ENCODE measurements at places on chromosomes 4 and X. TPM values are rescaled to one million over a fixed set of nuclear protein-coding genes. Genes with fewer than 3 reads are reported as not detected.
A peak's percentile ranks its signal among the peaks of the same experiment; 100 is the strongest.

GRCh38 chr4:121594796-121595526 lies 101.8 kb downstream of the ANXA5 start:
- H3K27ac ChIP-seq = no peak overlapping the region
- no peaks in the 10 kb centered on the region for H3K4me1 ChIP-seq
- H3K4me3 ChIP-seq = no peak overlapping the region
- no peaks in the 10 kb centered on the region for H3K27me3 ChIP-seq

The CT45A1 gene
- not detected for total RNA-seq

DNA sequence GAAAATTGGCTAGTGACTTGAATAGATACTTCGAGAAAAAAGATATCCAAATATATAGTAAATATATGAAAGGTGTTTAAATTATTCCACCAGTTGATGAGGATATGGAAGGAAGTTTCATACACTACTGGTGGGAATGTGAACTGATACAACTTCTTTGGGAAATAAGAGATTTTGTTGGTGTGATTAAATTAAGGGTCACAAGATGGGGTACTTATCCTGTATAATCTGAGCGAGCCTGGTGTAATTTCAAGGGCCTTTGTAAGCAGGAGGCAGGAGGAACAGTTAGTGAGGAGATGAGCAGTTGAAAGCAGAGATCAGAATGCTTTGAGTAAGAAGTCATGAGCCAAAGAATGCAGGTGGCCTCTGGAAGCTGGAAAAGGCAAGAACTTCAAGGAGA lies 192.2 kb downstream of the KCTD8 start:
- DNase-seq = no peak
- H3K36me3 ChIP-seq = no peaks in the 10 kb centered on the region
- H3K4me3 ChIP-seq = no peak overlapping the region
- H3K4me1 ChIP-seq = no peaks in the 10 kb centered on the region
- H3K27ac ChIP-seq = no peak overlapping the region

The TCEAL6 gene
- not detected for total RNA-seq

- no peaks in the 10 kb centered on the region for H3K4me1 ChIP-seq
- no peaks in the 10 kb centered on the region for H3K27me3 ChIP-seq
- H3K4me3 ChIP-seq = no peak overlapping the region
Observed at GRCh38 chr4:9808077-9808476, 26.6 kb downstream of the DRD5 start.

GRCh38 chr4:38503689-38504395 lies 160.2 kb upstream of the KLF3 start:
- H3K27ac ChIP-seq = no peak overlapping the region
- H3K4me3 ChIP-seq = no peak overlapping the region
- no peak for DNase-seq
- no peaks in the 10 kb centered on the region for H3K27me3 ChIP-seq
- H3K36me3 ChIP-seq = no peaks in the 10 kb centered on the region

DNA sequence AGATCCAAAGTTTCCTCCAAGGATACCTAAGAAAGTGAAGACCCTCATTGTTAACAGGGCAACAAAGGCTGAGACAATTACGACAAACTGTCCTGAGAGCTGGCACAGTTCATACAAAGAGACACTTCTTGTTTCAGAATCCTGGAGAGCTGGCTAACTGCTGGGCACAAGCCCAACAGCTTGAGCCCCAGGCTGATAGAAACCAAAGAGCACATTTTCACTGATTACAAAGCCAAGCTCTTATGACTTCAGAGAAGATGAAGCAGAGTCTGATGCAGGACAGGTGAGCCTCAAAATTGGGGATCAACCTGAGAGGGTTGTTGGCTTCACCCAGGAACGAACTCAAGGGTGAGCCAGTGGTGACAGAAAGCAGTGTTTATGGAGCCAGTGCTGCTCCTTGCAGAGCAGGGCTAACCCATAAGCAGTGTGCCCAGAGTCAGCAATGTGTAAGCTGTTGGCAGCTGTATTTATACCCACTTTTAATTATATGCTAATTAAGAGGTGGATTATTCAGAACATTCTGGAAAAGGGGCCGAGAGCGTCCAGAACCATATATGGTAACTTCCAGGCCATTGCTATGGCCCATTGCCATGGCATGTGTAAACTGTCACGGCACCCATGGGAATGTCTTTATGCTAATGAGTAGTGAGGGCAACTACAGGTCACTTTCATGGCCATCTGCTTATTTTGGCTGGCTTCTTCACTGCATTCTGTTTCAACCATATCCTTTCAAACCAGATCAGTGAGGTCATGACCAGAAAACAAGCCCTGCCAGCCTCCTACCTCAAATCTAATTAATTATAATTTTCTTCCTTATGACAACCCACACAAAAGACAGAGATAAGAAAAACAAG lies 183.7 kb downstream of the EVC2 start:
- H3K36me3 ChIP-seq = no peaks in the 10 kb centered on the region
- peak overlapping the region; percentile 70 for H3K27ac ChIP-seq
- peaks cover 5% of the 10 kb centered on the region for H3K4me1 ChIP-seq
- no peaks in the 10 kb centered on the region for H3K27me3 ChIP-seq
- H3K4me3 ChIP-seq = no peak overlapping the region

The NEIL3 gene
- total RNA-seq = not detected

GRCh38 chr4:10296730-10297129 lies 160.5 kb downstream of the ZNF518B start:
- peak overlapping the region; percentile 69 for H3K27ac ChIP-seq
- no peak overlapping the region for H3K4me3 ChIP-seq
- H3K4me1 ChIP-seq = peaks cover 4% of the 10 kb centered on the region

GRCh38 chr4:39286263-39286662 lies 79.9 kb downstream of the RFC1 start:
- H3K4me3 ChIP-seq = no peak overlapping the region
- H3K27me3 ChIP-seq = no peaks in the 10 kb centered on the region
- no peak overlapping the region for H3K27ac ChIP-seq
- no peaks in the 10 kb centered on the region for H3K4me1 ChIP-seq
- no peaks in the 10 kb centered on the region for H3K36me3 ChIP-seq

The TRIM61 gene
- total RNA-seq = 0.96 TPM

Data from breast epithelium (tissue), 4 donors.